ENCODE measurements at places on chromosomes 5 and 9. TPM values are rescaled to one million over a fixed set of nuclear protein-coding genes. Genes with fewer than 3 reads are reported as not detected.
A peak's percentile ranks its signal among the peaks of the same experiment; 100 is the strongest.

- no peak for DNase-seq
Measured at GRCh38 chr5:172450861-172451695, 3.2 kb downstream of the SH3PXD2B start.

GRCh38 chr9:122263699-122264349, 816 bp downstream of the RBM18 start:
- no peak for DNase-seq

DNA sequence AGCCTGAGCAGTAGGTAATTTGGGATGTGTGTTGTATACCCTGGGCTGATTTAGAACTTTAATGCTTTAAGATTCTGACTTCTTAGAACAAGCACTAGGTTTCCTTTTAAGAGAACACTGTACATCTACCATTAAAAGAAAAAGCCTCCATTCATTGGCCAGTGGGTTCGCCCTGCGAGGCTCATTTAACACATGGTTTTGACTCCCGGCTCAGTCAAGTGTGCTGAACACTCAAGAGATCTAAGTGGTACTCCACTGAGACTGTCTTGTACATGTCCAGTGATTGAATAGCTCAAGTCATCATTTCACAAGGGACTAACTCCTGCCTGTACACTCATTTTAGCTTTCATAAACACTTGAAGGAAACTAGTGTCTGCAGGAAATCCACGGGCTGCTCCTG, 3.9 kb downstream of the FUBP3 start:
- DNase-seq = no peak

- DNase-seq = no peak
Measured at GRCh38 chr5:75058986-75059535, 6.7 kb upstream of the GCNT4 start.

GRCh38 chr5:109935833-109936490, 246.2 kb downstream of the MAN2A1 start:
- peak; percentile 9 for DNase-seq

- no peak for DNase-seq
Measured at GRCh38 chr9:95874303-95874988, 1.0 kb upstream of the ERCC6L2 start.

- DNase-seq = peak; percentile 85
Measured at GRCh38 chr5:1542781-1543180, 19.0 kb upstream of the LPCAT1 start.

GRCh38 chr5:77156379-77156778, 54.1 kb upstream of the PDE8B start:
- DNase-seq = no peak

GRCh38 chr5:141753971-141754713, 72.1 kb upstream of the ARAP3 start:
- no peak for DNase-seq

GRCh38 chr5:55146080-55146479, 13.9 kb upstream of the GPX8 start:
- no peak for DNase-seq

- peak; percentile 27 for DNase-seq
Measured at GRCh38 chr5:159207686-159208513, 1.5 kb downstream of the RNF145 start.

- DNase-seq = peak; percentile 19
Measured at GRCh38 chr9:90287567-90288274, 354.9 kb downstream of the DIRAS2 start.

DNA sequence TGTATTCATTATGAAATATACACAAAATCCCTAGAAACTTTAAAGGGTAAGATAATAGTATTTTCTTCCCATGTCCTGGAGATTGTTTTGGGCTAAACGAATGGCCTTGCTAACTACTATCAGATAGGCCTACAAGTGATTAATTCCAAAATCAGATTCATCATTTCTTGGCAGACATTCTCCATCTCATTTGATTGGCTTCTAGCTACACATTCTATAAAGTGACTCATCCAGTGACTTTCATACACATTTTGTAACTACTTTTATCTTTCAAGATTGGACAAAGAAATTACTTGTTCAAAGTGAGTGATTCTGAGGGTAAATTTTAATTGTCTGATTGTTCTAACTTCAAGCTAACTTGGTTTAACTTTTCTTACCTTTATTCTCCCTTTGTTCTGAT, 93.3 kb downstream of the RAPGEF6 start:
- DNase-seq = no peak

DNA sequence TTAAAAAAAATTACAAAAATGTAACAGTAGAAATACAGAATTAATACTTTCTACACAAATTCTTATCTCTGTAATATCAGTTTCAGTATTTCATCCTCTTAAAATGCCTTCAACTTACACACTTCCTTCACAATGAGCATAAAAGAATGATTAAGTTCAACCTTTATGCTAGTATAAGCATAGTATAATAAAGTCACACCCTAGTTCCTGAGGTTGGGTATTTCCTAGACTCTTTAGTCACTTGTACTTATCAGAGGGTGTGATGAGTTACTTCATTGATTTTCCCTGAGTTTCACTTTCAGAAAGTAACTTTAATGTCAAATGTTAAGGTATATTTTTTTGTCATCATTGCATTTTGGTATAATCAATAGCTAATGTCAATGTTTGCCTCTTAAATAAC, 302.4 kb downstream of the PDE4D start:
- DNase-seq = no peak

The IPO11 gene
- total RNA-seq = 6.6 TPM

The CEL gene
- total RNA-seq = 0.58 TPM

The MCIDAS gene
- total RNA-seq = 0.22 TPM

The SOHLH1 gene
- not detected for total RNA-seq

The NDOR1 gene
- total RNA-seq = 26.9 TPM

The PTGS1 gene
- 6.0 TPM for total RNA-seq

The C8G gene
- total RNA-seq = not detected

The ANP32B gene
- 35.8 TPM for total RNA-seq

The ARHGEF39 gene
- total RNA-seq = 11.9 TPM
